ENCODE measurements at places on chromosomes 12 and 14.

GRCh38 chr12:24861766-24862540, 86.9 kb downstream of the BCAT1 start:
- DNase-seq = no peak

- DNase-seq = no peak
Observed at GRCh38 chr12:31722580-31722979, 6.2 kb downstream of the AMN1 start.

GRCh38 chr14:37278636-37279538, 81.2 kb downstream of the MIPOL1 start:
- no peak for DNase-seq

GRCh38 chr12:104182621-104183378, 32.8 kb upstream of the TXNRD1 start:
- no peak for DNase-seq

- no peak for DNase-seq
Observed at GRCh38 chr14:99361596-99362215, 89.7 kb upstream of the BCL11B start.

DNA sequence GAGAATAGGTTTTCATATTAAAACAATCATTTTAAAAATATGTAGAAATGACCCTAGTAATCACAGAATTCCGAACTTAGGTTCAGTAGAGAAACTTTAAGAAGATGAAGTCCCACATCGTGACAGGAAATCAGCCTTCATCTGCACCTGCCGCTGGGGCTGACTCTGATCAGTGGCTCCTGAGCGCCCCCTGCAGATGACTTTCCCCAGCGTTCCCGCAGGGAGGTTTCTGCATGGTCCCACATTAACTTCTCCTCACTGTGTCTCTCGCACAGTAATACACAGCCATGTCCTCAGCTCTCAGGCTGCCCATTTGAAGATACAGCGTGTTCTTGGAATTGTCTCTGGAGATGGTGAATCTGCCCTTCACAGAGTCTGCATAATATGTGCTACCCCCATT, 1131.1 kb downstream of the TMEM121 start:
- DNase-seq = no peak

DNA sequence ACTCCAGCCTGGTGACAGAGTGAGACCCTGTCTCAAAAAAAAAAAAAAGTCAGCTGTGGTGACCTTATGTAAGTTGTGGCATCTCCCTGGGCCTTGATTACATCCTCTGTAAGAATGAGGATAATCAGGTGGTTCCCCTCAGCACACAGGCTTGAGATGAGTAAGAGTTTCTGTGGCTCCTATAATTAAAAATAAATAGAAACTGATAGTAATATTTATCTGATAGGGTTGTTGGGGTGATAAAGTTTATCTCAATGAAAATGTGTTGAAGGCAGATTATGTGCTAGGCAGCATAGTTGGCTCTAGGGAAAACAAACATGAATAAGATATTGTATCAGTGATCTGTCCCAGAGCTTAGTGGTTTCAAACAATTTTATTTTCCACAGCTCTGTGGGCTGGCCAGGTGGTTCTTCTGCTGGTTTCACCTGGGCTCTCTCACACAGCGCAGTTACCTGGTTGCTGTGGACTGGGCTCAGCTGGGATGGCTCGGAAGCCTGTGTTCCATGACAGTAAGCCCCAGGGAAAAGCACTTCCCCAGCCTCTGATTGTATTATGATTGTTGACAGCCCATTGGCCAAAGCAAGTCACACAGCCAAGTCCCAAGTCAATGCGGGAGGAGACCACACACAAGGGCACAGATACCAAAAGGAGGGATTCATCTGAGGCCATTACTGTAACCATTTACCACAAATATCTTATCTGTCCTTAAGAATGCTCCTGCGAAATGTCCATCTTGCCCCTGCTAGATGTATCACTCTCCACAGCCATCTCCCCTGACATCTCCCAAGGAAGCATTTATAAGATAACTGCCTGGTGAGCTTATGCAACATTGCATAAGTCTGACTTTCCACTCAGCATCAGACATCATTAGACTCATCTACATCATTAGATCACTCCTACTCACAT, 151.7 kb downstream of the NUAK1 start:
- DNase-seq = no peak

GRCh38 chr12:26750531-26751175, 82.3 kb downstream of the ITPR2 start:
- no peak for DNase-seq

- no peak for DNase-seq
Observed at GRCh38 chr12:96824074-96824837, 82.8 kb upstream of the NEDD1 start.

DNA sequence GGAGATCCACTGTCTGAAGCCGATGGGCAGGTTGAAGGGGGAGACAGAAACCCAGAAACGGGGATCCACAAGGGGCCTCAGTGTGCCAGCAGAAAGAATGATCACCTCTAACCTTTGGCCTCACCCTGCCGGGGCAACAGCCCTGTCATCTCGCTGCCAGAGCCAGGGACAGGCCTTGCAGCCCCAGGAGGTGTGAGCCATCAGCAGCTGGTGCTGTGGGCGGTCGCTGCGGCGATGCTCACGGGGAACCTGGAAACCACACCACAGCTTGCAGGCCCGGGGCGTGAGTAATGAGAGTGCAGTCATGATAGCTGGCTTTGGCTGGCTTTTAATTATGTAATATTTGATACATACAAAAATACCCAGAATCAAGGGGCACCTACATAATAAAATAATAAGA, 4.7 kb upstream of the TTC7B start:
- DNase-seq = peak; percentile 13

- no peak for DNase-seq
Observed at GRCh38 chr12:34244608-34245007, 222.3 kb downstream of the ALG10 start.

DNA sequence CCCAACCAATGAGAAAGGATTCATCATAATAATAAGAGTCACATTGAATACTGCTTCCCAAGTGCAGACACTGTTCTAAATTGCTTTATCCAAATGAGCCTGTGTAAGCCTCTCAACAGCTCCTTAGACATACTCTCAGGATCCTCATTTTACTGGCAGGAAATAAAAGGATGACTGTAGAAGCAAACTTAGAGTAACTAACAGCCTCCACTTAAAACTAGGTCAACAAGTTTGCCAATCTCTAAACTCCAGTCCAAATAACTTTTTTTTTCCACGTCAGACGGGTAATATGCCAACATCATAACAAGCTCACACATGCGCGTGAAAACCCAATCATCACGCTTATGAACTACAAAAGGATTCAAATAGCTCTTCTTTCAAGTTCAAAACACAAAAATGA, 15.3 kb upstream of the DPF3 start:
- DNase-seq = no peak

GRCh38 chr12:89020121-89020480, 332.2 kb downstream of the DUSP6 start:
- no peak for DNase-seq

DNA sequence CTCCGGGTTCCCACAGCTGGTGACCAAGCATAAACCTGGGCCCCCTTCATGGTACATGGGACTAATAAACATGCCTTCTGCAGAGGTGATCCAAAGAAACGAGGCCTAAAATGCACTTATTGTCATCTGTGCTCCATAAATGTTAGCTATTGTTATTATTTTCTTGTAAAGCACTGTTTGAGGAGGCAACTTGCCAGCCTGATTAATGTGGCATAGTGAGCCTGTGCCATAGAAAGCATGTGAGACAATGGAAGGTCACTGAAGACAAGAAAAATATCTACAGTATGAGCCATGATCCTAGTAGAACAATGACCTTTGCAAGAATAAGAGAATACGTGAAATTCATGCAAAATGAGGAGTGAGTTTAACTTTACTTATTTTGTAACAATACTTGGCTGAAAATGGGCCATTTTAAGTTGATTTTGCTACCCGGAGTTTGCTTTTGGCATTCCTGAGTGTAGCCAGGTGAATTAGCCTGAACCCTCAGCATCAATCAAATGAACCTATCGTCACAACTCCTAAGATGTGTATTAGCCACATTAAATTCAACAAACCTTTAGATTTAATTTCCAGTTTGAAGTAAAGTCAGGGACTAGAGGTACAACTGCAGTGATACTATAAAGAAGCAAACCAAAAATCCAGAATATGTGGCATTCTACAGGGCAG, 52.2 kb downstream of the CPM start:
- DNase-seq = no peak

GRCh38 chr14:76090616-76091391, 60.9 kb upstream of the GPATCH2L start:
- peak; percentile 38 for DNase-seq

GRCh38 chr12:88493636-88494035, 86.6 kb downstream of the KITLG start:
- no peak for DNase-seq

DNA sequence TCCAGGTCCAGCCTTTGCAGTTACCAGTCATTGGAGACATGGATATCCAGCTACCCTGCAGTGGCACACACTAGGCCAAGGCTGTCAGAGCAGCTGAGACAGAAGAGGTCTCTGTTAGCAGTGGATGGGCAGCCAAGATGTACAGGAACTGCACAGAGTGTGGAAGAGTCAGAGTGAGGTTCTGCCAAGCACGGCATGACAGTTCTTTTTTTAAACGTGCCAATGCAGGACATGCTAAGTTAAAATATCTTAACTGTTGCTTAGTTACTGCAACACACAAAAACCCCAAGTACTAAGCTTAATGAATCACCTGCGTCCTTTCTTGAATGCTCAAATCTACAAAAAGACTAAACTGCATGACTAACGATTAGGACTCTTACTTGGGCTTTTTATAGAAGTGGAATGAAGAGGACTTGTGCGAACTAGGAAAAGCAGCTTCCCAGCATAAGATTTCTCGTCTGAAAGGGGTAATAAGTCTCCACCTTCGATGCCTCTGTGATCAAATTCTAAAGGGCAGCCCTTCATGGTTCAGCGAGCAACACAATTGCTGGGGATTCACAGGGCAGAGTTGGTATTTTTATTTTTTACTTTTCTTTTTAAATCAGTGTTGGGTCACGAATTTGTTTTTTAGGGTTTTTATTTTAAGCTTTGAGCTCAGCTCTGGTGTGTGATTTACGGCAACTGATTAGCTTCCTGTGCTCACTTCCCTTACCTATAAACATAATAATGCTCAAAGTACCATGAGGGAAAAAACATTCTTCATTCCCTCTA, 20.6 kb downstream of the MAPK1IP1L start:
- peak; percentile 37 for DNase-seq

GRCh38 chr14:75144944-75145343, 18.1 kb upstream of the NEK9 start:
- DNase-seq = peak; percentile 21

GRCh38 chr14:28902930-28903329, 136.3 kb downstream of the FOXG1 start:
- no peak for DNase-seq

- no peak for DNase-seq
Observed at GRCh38 chr12:96368687-96369086, 31.6 kb downstream of the CDK17 start.

GRCh38 chr12:76450690-76451089, 102.5 kb upstream of the BBS10 start:
- DNase-seq = no peak

DNA sequence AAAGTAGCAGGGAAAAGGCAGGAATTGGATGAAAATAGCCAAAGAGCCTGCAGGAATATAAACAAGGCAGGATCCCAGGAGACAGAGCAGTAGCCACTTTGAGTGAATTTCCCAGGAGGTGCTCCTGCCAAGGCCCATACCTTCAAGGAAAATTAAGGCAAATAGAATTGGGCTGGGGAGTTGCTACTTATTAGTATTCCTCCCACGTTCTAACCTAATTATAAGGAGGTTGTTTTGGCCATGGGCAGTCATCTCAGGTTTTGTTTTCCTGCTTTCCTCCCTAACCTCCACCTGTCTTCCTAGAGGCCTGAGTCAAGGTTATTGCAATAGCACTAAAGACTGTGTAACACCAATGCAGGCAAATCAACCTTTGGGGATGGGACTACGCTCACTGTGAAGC, 73.1 kb downstream of the DAD1 start:
- no peak for DNase-seq

GRCh38 chr12:112283546-112283945, 98.7 kb downstream of the HECTD4 start:
- DNase-seq = no peak

GRCh38 chr12:28082096-28082495, 108.2 kb upstream of the CCDC91 start:
- no peak for DNase-seq

- no peak for DNase-seq
Observed at GRCh38 chr12:52229836-52230343, 3.2 kb upstream of the KRT7 start.

GRCh38 chr14:68104518-68104917, 284.9 kb downstream of the RAD51B start:
- DNase-seq = no peak

GRCh38 chr12:47794679-47795078, 21.6 kb downstream of the SLC48A1 start:
- DNase-seq = no peak

Data from hippocampal formation (tissue), 2 donors.